ENCODE measurements at places on chromosomes 1 and 21.
A peak's percentile ranks its signal among the peaks of the same experiment; 100 is the strongest.

- DNase-seq, result no peak
Measured at GRCh38 chr1:164470996-164471395, 88.0 kb upstream of the PBX1 start.

- no peak for DNase-seq
Measured at GRCh38 chr1:33957854-33958253, 94.0 kb downstream of the HMGB4 start.

DNA sequence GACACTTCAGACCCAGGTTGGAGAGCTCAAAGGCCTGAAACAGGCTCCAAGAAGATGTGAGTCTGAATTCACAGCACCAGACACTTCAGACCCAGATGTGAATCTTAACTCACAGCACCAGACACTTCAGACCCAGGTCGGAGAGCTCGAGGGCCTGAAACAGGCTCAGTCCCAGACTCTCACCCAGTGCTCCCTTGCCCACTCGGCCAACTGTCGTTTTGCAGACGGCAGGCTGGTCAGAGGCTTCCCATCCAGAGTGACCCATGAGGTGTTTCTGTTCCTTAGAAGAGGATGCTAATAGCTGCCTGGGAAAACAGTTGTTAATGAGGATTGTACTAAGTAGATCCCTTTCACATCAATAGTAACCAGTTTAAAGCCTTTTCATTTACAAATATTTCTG lies 88.4 kb downstream of the ADARB1 start:
- DNase-seq, result no peak

GRCh38 chr21:34933609-34934335 lies 115.3 kb downstream of the RUNX1 start:
- DNase-seq, result peak; percentile 39

DNA sequence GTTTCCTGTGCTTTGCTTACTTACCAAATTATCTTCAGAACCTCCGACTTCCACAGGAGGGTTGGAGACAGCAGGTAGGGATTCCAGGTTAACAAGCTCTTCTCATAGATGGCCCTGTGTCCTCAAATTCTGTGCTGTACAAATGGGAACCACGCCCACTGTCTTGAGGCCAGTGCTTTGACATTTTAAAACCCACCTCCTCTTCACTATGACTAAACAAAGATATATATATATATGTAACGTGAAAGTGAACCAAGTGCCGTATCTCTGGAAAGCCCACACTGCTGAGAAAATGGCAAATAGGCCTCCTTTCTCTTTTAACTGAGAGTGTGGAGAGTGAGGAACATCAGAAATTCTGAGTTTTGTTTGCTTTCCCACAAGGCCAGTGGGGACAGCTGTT lies 99.6 kb downstream of the ZBTB18 start:
- no peak for DNase-seq

- no peak for DNase-seq
Measured at GRCh38 chr1:18007391-18008041, 100.1 kb upstream of the IGSF21 start.

DNA sequence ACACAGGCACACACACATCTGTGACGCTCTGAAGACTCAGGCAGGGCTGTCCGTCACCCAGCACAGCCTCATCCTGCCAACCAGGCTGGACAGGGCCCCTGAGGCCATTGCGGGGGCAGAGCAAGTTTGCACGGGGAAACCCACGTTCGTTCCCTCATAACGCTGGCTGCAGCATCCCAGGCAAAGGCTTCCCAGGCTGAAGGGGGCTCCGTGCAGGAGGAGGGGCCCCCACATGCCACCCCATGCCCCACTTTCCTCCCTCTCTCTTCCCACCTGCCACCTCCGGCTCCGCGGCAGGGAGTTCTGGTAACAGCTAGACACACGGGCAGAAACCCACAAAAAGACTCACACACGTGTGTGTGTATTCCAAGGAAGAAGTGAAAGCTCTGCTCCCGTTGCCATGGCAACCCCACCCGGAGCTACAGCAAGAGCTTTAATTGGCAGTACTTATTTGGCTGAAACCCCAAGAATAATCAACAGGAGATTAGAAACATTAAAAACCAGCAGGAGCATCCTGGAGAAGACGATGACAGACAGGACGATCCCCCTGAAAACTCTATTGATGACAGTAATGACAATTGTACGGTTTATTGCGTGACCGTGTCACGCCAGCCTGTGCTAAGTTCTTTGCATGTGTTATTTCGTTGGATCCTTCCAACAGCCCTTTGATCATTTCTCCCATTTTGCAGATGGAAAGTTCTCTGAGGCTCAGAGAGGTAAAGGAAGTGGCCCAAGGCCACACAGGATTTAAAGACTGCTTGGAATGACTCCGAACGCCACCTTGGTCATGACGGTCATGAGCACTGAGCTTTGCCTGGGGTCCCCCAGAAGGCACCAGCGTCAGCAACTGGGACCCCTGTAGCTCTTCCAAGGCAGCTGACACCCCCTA lies 247.1 kb downstream of the NPHP4 start:
- DNase-seq, result no peak

GRCh38 chr1:17400725-17401341 lies 28.8 kb downstream of the PADI6 start:
- no peak for DNase-seq

- no peak for DNase-seq
Measured at GRCh38 chr1:108049178-108049819, 84.3 kb upstream of the VAV3 start.

DNA sequence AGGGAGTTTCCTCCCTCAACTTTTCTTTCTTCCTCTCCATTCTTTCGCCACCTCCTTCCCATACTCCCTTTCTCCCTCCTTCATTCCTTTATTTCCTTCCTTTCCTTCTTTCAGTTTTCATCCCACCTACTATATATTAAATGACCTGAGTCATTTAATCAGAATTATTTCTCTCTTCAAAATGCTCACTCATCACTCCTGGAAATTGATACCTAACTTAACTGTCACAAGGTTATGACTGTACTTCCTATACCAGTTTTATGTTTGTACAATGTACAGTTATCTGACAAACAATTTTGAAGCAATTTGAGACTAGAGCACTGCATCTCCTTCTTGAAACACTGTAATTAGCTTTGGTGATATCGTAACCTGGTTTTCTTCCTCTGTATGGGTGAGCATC lies 41.4 kb downstream of the NEXN start:
- DNase-seq, result no peak

GRCh38 chr1:3159121-3159520 lies 90.1 kb downstream of the PRDM16 start:
- DNase-seq, result no peak

DNA sequence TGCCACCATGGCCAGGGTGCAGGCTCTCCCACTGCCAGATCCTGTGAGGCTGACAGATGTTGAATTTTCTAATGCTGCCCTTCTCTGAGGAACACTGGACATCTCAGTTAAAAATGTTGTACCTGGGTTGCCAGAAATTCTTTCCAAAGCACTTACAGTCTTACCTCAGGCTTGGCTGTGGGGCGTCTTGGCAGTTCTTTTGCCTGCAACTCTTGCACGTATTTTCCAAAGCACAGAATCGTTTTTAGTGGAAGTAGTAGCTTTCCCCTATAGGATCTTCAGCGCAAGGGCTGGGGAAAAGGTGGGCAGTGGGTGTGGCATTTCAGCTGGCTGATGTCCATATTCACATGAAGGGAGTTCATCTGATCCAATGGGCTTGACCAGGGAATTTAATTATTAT lies 53.9 kb downstream of the EDN2 start:
- DNase-seq, result no peak

DNA sequence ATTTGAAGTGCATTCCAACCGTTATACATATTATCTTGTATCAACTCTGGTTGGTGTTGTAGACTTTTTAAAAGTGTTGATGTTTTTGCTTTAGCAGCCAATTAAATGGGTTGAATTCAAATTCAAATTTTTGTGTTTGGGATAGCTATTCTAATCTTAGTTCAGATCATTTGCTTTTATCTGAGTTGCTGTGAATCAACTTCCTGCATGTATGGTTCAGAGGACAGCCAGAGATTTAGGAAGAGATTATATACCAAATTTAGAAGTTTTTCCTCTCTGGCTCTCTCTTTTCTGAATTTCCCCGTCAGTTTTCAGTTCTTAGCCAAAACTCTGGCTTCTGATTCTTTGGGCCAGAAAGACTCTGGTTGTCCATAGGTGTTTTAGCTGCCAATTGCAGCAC lies 415.5 kb downstream of the NUF2 start:
- DNase-seq, result no peak

DNA sequence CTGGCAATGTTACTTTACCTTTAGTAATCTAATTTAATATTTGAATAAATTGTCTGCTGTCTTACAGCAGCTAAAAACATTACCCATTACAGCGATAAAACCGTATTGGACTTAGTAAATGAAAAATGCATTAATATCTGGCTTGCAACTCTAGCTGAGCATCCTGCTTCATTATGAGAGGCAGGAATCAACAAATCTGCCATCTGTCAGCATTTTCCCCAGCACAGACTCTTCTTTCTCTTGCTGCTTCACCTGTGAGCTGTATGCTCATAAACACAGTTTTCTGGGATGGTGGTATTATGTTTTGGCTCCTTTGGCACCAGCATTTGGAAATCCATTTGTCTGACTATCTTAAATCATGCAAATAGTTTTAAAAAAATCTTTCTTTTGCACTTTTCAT lies 487.1 kb downstream of the KCNT2 start:
- DNase-seq, result no peak

- no peak for DNase-seq
Measured at GRCh38 chr1:109115685-109116084, 1.8 kb downstream of the ELAPOR1 start.

DNA sequence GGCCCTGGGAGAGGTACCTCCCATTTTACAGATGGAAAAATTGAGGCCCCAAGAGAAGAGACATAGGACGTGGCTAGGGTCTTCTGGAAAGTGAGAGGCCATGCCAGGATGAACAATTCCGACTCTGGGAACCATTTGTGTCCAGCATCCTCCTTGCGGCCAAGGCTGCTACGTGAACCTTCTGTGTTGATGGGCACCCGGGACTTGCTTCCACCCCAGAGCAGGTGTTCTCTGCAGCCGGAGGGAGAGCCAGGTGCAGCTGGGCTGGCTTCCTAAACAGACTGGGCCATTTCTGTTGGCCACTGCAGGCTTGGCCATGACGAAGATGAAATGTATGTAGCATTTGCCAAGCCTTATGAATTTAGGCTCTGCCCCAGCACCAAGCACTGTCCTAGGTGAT lies 118.9 kb downstream of the PRDM2 start:
- DNase-seq, result no peak

DNA sequence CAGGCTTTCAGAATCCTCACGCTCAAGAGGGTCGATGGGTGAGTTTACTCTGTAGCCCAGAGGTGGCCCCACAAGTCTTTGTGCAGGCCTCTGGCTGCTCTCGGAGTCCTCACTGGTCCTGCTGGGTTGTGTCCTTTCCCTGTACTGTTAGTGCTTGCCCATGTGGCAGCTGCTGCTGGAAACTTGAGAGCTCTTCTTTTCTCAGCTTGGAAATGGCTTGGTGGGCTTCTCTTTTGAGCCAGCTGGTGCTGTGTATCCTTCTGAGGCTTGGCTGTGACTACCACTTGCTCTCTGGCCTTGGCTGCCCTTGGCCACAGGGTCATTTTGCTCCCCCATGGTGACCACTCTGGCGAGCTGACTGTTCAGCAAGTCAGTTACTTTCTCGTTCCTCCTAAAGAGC lies 82.2 kb upstream of the LMO4 start:
- DNase-seq, result no peak

DNA sequence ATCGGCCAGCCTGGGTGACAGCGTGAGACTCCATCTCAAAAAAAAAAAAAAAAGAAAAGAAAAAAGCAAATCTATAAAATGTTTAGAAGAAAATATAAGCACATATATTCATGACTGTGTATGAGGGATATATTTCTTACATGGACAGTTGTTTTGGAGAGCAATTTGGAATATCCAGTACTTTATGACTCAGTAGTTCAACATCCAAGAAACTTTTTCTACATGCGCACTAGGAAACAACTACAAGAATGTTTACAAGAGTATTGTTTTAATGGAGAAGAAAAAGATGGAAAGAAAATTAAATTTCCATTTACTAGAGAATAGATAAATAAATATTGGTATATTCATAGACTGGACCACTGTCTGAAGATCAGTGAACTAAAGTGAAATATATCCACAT lies 77.5 kb downstream of the MAST2 start:
- no peak for DNase-seq

GRCh38 chr1:160776178-160776577 lies 19.8 kb upstream of the LY9 start:
- DNase-seq, result no peak

- no peak for DNase-seq
Measured at GRCh38 chr1:75083848-75084514, 50.2 kb upstream of the LHX8 start.

DNA sequence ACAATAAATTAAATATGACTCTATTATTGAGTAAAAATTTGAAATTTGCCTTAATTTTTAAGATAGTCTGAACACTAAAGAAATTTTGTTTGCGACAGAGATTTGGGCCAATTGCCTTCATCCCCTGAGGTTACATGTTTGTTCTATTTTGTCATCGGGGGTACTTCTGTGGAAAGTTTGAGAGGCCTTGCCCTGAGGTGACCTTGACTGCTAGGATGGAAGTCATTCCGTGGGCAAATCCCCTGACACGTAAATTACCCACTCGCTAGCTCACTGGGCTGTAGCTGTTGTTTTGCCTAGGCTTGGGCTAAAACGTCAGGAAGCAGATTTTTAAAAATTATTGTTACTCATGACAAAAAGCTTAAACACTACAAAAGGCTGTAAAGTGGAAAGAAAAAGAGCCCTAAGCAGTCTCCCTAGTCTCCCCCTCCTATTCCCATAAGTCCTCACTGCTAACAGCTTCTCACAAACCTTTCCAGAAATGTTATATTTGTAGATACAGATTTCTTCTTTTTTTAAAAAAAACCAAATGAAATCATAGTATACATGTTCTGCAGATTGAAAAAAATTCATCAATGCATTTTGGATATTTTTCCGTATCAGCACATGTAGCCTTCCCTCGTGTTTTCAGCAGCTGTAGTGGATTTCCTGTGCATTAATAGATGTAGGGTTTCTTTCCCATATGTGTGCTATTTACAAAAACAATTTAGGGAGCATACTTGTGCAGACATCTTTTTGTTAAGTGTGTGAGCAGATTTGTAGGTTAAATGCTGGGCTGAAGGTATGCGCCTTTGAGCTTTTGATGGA lies 142.7 kb downstream of the MRPS6 start:
- DNase-seq, result no peak

GRCh38 chr1:244672946-244673682 lies 20.2 kb downstream of the DESI2 start:
- no peak for DNase-seq

DNA sequence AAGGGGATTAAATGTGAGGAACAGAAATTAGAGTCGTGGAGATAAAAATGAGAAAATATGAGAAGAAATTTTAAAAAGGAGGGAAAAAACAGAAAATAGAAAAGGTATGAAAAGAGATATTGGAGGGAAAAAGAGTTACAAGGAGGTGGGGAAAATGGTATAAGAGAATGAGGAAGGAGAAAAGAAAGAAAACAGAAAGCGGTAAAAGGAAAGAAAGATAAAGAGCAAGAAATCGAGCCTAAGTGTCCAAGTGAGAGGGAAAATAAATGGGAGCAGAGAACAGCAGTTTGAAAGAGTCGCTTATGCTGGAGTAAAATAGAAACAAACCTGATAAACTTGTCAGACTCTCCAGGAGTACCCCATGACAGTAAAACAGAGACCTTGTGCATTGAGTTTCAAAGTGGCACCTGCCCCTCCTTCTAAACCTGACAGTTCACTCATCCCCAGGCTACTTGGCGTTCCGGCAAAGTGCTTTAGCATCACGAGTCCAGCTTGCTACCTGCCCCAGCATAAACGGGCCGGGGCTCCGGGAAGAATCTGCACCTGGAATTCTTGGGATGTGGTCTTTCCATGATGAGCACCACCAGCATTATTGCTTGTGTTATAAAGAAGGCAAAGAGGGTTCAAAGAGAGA lies 585 bp downstream of the NEGR1 start:
- DNase-seq, result no peak

Measured in activated CD4-positive, alpha-beta T cell treated with anti-CD3 and anti-CD28 coated beads, Interleukin-2, Interleukin-4, amounts not matched to agents 100 ng/mL and 50 ng/mL, durations not matched to agents 16 hours and 8 hours (primary cell).